ENCODE measurements at places on chromosomes 7 and 10.

DNA sequence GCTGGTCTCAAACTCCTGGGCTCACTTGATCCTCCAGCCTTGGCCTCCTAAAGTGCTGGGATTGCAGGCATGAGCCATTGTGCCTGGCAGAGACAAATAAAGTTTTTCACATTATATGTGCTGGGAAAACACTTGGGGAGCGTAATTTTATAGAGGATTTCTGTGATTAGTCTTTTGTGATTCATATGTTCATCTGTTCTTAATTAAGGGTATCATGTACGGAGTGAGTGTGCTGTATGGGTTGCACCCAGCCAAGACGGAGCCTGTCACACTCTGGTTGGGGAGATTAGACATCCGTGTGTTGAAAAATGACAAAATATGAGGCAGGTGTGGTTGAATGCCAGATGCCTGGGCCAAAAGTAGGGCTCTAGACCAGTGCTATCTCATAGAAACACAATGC, 10.3 kb downstream of the ADRB1 start:
- DNase-seq, result no peak

DNA sequence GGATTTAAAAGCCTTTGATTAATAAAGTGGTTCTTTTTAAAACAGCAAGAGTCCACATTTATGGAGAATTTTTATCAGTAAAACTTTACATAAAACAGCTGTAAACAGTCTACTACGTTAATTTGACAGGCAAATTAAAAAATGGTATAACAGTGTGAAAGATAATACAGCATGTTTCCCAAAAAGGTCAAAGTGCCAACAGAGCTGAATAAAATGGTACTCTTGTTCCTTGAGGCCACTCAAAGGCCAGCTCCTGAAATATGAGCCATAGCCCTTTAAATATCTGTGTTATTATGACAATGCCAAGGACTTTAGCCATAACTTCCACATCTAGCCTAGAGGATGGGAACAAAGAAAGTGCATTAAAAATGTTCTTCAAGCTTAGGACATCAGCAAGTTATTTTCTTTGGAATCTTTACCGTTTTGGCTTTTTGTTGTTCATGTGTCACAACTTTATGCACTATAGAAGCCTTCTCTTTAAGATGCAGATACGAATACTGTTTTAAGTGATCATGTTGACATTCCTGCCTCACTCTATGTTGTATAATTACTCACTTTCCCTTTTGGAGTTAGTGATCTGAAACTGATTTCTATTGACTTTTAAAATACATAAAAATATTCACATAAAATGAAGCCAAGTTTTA, 165.6 kb downstream of the RNLS start:
- no peak for DNase-seq

- no peak for DNase-seq
These were observed 124.3 kb downstream of the THSD7A start for GRCh38 chr7:11707606-11708193.

GRCh38 chr7:910441-910861, 34.1 kb downstream of the GET4 start:
- no peak for DNase-seq

GRCh38 chr10:95353123-95353522, 62.3 kb upstream of the PDLIM1 start:
- no peak for DNase-seq
